ENCODE measurements at places on chromosomes 16 and 17. TPM values are rescaled to one million over a fixed set of nuclear protein-coding genes. Genes with fewer than 3 reads are reported as not detected.
A peak's percentile ranks its signal among the peaks of the same experiment; 100 is the strongest.

GRCh38 chr17:16351831-16352230, 1.4 kb downstream of the CENPV start:
- DNase-seq = no peak

The DOC2A gene
- 0.42 TPM for total RNA-seq

- DNase-seq = no peak
These were observed 183.6 kb downstream of the MYO1D start for GRCh38 chr17:32693194-32693897.

DNA sequence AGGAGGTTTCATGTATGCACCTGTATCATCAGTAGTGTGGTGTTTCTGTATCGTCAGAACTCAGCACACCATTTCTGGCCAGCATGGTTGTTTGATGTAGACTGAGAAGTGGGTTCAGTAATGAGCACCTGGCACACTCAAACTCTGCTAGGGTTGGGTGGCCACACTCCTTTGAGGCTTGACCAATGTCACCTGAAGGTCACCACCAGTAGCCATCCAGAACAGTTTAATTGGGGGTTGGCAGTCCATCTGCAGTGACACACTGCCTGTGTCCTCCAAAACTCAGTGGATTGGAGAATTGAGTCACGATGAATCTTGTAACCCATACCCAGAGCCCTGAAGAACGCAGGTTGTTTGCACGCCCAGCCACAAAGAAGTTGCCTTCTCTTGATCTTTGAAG, 86.8 kb upstream of the HSBP1 start:
- no peak for DNase-seq

The HYDIN gene
- 0.55 TPM for total RNA-seq

The RGS9 gene
- total RNA-seq = 3.2 TPM

GRCh38 chr17:82614095-82614631, 34.1 kb downstream of the WDR45B start:
- DNase-seq = no peak

- no peak for DNase-seq
These were observed 15.0 kb upstream of the RGS9 start for GRCh38 chr17:65121916-65122806.

DNA sequence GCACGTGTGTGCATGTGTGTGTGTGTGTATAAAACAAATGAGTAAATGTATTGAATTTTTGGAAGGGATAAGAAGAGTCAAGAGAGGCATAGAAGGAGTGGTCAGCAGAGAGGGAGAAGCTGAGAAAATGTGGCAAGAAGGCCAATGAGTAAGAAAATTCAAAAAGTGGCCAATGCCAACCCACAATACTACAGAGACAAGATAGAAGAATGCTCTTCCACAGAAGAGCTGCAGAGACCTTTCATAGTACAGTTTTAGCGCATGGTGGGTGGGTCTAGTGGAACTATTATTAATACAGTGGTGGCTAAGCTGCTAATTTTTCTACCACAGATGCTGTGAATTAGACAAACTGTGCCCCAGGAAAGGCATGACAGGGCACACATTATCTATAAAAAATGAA, 233.5 kb downstream of the NTN1 start:
- DNase-seq = no peak

DNA sequence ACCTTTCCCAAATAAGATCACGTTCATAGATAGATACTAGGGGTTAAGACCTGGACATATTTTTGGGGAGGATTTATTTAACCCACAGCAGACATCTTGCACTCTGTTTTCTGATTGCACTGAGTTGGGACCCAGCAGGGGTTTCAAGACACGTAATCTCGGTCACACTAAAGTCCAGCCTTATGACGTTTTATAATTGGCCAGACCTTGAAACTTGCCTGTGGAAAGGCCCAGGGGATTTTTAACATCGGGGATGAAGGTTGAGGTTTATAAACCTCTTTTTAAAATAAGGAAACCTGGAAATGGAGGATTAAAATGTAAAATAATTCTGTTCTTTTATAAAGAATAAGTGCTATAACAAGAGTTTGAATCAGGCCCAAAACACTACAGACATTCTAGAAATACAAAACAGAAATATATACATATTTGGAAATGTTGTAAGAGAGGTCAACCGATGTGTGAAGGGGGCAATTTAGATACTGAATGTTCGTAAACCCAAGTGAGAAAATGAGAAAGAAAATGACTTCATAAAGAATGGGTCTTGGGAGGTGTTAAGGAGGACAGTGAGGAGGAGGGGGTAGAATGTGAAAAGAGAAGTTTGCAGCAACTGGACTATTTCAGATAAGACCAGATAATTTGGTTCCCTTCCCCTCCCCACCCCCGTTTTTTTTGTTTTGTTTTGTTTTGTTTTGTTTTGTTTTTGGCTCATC, 61.1 kb upstream of the NOL11 start:
- DNase-seq = no peak

GRCh38 chr16:2159175-2159838, 3.7 kb downstream of the TRAF7 start:
- DNase-seq = no peak

- DNase-seq = no peak
These were observed 19.7 kb downstream of the MAP3K3 start for GRCh38 chr17:63641692-63642448.

The VTN gene
- total RNA-seq = 2.1 TPM

- peak; percentile 72 for DNase-seq
These were observed 4.8 kb upstream of the MT2A start for GRCh38 chr16:56603589-56603988.

The TBC1D3G gene
- not detected for total RNA-seq

- DNase-seq = no peak
These were observed 10.3 kb downstream of the ANKRD13B start for GRCh38 chr17:29603109-29603674.

The SCNN1B gene
- 4.4 TPM for total RNA-seq

DNA sequence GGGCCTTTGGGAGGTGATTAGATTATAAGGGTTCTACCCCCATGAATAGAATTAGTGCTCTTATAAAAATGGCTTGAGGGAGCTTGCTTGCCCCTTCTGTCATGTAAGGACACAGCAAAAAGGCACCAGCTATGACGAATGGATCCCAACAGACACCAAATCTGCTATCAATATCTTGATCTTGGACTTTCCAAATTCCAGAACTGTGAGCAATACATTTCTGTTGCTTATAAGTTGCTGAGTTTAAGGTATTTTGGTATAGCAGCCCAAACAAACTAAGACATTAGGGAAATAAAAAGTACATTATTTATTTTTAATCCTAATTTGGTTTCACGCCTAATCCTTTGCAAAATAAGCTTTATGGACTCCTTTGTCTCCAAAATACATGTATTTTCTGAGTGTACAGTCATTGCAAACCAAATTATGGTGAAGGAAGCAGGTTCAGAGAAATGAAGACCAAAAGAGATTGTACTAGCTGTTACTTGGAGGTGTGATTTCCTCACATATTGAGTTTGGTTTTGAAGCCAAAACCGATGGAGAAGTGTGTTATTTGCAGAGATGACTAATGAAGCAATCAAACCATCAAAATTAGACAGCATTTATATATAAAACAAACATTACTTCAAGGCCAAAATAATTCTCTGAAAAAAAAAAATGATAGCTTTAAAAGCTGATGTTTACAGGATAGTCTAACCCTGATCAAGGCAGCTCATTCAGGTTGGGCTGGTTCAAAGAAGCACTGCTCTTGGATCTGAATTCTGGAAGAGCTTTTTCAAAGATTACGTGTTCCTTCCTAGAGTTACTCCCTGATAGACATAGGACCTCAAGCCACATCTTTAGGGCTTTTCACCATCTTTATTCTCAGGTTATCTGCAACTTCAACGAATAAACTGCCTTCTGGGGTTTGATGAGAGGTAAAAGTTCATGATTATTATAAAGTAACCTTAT, 71.6 kb downstream of the MYO1D start:
- no peak for DNase-seq

DNA sequence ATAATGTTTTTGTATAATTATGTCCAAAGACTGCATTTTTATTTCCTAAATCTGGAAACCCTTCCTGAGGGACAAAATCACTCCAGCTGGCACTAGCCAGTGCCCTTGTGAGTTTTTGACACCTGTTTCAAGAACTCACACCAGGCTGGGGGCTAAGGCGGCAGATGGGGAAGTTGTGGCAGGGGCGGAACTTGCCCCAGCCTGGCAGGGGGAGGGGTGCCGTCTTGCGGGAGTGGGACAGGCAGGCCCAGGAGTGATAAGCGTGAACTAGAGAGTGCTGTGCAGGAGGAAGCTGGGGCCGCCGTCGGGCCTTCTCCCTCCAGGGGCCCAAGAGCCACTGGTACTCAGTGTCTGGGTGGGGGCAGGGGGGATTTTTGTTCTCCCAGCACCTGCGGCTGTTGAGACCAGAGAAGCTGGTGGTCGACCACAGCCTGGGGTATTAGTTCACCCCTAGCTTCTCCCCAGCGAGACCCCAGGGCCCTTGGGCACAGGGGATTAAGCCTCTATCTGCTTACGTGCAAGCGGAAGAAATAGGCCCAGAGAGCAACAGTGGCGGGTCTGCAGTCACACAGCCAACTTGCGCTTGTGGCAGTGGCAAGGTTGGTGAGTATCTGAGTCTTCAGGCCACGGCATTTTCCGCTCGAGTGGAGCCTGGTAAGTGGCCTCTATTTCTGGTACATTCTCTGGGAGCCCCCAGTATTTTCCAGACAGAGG, 40.2 kb upstream of the PLCG2 start:
- no peak for DNase-seq

The LRRC3C gene
- total RNA-seq = not detected

The MYH8 gene
- not detected for total RNA-seq

DNA sequence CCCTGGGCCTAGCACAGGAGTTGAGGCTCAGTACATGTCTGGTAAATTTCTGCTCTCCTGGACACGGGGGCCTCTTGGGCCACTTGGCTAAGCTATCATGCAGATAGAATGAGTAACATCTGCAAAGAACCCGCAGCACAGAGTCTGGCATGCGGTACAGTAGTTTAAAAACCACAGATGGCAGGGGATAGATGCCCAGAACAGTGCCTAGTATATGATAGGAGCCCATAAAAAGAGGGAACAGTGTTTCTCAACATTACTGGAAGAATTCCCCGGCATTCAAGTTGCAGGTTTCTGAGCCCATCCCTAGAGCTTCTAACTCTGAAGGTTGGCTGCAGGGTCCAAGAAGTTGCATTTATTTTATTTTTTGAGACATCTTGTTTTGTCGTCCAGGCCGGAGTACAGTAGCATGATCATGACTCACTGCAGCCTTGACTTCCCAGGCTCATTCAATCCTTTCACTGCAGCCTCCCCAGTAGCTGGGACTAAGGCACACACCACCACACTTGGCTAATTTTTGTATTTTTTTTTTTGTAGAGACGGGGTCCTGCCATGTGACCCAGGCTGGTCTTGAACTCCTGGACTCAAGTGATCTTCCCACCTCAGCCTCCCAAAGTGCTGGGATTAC, 5.8 kb downstream of the CDIPT start:
- DNase-seq = no peak

DNA sequence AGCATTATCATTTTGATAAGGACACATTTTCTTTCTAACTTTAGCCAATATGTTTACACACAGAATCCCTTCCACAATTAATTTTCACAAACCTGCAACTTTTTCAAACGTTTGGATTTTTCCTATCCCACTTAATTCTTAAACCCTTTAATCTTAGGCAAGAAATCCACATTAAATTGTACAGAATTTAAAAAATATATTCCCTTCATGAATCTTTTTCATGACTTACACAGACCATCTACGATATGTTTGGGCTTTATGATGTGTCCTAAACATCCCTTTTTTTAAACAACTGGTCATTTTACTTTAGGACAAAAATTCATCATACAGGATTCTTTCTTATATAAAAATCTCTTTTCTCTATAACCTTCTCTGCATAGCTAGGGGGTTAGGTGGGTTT, 241.5 kb upstream of the CNTNAP4 start:
- DNase-seq = no peak

The GNAO1 gene
- 3.0 TPM for total RNA-seq

DNA sequence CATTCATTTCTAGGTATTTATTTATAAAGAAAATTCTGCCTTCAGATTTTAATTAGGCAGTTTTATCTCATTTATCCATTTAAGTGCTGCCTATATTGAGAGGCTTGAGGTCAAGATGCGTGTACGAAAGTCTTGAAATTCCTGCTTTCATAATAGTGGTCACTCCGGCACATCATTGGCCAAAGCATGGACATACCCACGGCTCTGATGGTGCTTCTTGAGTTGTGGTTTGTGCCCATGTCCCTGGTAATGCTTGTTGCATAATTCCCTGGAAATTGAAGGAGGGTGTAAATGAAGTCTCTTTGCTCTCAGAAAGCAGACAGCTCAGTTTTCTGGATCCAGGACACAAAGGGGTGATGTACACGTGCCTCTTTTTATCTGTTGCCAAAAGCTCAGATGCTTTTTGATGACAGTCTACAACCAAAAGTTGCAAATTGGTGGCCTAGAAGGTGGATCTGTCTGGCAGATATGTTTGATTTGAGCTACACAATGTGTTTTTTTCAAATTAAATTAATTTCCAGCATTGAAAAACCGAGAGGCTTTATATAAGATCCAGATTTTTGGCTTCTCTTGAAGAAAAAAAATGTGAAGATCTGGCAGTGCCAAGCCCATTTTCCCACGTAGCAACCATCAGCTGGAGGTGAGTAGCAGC, 94.4 kb downstream of the SHISA9 start:
- no peak for DNase-seq

DNA sequence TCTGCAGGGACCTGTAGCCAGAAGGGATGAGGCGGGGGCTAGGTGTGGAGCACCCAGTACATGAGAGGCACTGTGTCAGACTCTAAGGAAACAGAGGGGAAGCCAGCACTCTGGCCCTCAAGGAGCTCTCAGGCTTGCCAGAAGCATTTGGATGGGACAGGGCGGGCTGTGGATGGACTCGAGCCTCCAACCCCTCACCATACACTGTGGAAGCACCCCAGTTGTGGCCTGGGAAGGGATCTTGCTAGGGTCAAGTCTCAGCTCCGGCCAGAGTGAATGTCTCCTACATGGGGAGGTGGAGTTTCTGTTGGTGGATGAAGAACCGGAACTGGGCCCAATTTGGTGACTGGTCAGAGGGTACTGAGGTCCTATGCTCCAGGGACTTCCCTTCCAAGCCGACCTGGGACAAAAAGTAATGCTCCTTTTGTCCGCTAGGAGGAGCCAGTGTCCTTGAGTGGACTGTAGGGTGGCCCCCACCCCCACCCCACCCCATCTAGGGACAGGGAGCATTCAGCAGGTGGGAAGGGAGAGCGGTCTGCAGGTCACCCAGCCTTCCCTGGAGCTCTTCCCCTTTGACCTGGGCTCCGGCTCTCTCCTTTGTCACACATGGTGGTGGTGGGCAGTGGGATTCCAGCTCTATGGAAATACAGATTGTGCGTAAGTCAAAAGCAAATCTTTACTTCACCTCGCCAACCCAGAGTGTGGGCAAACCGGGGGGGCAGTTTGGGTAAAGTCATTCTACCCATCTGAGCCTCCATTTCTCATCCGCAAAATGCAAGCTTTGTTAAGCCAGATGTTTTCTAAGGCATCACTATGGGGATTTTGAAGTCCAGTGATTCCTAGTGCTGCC, 20.4 kb upstream of the PHB1 start:
- no peak for DNase-seq

DNA sequence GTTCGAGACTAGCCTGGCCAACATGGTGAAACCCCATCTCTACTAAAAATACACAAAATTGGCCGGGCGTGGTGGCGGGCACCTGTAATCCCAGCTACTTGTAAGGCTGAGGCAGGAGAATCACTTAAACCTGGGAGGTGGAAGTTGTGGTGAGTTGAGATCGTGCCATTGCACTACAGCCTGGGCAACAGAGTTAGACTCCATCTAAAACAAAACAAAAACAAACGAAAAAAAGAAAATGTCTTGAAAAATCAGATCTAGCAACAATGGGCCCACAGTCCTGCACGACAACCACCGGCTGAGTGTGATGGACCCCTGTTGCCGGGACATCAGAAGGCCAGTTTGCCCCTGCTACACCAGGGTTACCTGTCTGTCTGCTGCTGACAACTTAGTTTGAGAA, 3.9 kb upstream of the RMI2 start:
- DNase-seq = no peak

Measured in mesenteric fat pad (tissue), 1 donor.